CD8-positive, alpha-beta memory T cell (primary cell): ENCODE measurements at places on chromosomes 12 and 14. TPM values are rescaled to one million over a fixed set of nuclear protein-coding genes. Genes with fewer than 3 reads are reported as not detected.
A peak's percentile ranks its signal among the peaks of the same experiment; 100 is the strongest.

- DNase-seq, result no peak
Observed at GRCh38 chr12:54017027-54017788, 8.4 kb downstream of the HOXC8 start.

- DNase-seq, result no peak
Observed at GRCh38 chr14:54665946-54666345, 99.0 kb downstream of the SAMD4A start.

DNA sequence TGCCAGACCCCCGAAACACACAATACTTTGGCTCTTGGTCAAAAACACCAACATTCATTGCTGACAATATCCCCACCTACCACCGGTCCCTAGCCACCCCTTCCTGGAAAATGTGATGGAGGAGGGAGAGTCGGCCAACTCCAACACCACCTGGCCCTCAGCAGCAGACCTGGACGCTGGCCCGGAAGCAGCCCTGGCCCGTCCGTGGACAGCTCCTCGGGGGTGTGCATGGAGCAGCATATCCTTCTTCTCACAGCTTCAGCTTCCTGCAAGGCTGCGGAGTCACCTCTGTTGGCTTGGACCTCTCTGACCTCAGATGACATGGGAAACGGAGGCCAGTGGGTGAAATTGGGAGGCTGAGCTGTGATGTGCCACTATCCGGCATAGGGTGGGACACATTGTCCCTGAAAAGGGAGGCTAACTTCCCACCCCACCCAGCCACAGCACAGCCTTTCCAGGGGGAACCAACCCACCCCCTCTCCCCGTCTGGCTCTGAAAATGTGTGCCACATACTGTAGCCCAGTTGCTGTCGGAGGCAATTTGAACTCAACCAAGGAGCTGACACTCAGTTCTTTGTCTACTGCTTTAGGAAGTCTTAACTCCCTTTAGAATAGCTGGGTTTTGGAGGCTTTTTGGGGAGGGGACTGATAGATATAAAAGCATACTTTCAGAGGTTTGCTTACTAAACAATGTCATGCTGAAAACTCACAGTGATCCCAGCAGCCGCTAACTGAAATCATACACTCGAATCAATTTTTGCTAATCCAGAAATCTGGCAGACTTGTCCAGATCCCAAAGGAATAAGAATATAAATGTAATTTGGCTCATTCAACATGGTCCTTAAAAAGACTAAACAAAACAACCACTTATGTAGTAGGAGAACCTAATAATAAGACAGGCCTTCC is 43.1 kb upstream of the LTA4H start:
- DNase-seq, result no peak

DNA sequence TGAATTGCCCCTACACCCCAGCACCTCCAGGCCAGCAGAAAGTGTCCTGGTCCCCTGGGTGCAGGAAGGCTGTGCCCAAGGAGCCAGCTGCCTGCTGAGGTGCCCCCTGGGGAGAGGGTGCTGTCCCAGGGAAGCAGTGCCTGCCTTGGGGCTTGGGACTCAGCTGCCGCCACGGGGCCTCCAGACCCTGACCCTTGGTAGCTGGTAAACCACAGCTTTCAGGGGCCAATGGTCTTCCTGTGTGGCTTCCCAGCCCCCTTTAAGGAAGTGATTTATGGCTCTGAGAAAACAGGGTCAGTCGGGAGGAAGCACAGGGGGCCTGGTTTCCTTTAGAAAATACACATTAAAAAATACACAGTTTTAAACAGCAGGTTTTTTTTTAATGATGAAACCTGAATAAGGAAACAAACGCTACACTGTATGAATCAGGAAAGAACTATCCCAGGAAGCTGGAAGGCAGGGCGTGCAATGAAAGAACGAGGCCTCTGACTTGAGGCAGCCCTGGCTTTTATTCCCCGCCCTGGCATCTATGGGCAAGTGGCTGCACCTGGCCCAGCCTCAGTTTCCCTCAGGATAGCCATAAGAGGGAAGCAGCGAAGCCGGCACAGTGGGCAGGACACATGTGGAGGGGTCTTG is 40.6 kb upstream of the EML1 start:
- DNase-seq, result no peak

DNAI7 gene
- polyA plus RNA-seq, result not detected

DNA sequence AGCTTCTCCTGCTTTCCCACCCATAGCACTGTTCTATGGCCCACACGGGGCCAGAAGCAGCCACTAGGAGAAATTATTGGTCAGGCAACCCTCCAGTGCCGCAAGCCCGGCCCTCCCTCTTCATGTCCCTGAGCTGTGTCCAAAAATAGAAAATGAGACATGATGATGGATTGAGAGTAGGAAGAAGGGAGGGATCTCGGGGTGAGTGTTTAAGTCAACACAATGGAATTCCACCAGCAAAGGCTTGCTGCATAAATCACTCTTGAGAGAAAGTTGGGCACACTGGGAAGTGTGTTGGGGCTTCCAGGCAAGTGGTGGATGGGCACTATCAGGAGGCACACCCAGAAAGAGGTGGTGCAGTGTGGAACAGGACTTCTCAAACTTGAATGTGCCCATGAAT is 94.2 kb downstream of the LLPH start:
- no peak for DNase-seq

KRT8 gene
- polyA plus RNA-seq, result 1.0 TPM

DNA sequence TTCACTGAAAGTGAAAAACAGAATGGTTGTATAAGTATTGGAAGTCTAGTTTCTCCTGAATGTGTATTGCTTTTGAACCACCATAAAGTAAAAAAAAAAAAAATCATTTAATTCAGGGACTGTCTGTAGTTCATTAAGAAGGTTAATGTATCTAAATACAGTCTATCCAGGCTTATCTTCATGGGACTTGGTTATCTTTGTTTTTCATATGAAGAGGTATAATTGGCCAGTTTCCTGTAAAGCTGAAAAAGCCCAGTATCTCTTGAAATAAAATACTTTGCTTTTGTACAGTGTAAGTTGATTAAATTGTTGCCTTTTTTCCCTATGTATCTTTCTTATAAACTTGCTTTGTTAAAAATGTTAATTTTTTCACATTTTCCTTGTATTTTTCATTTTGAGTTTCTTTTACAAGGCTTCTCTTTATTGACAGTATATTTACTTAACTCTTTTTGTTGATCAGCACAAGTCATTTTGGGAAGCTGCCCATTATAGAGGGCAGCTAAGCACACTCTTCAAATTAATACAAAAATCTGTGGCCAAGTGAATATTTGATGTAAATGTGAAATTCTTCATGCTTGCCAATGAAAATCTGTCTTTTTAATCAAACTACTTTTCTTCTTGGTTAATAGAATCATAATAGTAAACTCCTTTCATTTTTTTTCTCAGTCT is 156.0 kb downstream of the TMTC3 start:
- no peak for DNase-seq

- DNase-seq, result no peak
Observed at GRCh38 chr12:118925826-118926225, 55.5 kb upstream of the SRRM4 start.

DNA sequence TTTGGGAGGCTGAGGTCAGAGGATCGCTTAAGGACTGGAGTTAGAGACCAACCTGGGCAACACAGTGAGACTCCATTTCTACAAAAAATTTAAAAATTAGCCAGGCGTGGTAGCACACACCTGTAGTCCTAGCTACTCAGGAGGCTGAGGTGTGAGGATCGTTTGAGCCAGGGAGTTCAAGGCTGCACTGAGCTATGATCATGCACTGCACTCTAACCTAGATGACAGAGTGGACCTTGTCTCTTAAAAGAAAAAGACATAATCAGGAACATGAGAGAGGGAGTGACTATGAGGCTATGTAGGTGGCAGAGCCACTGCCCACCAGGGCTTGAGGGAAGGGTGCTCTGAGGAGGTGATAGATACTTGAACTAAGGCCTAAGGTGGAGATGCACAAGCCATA is 49.2 kb upstream of the PLXNC1 start:
- no peak for DNase-seq

KRT77 gene
- not detected for polyA plus RNA-seq

DNA sequence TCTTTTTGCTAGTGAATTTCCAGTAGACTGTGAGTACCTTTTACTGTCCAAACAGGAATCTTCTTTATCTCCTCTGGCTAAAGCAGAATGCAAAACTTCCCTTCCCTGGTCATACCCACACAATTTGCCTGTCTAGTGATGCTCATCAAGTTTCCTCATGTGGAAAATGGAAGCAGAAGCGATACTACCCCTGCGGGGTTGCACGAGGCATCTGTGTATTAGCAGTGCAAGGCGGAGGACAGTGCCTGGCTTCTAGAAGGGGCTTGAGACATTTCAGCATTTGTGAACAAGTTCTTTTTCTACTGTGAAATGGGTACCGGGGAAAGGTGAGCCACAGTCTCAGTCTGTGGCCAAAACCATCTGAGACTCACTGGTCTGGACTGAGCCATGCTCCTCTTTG is 340.9 kb downstream of the AACS start:
- DNase-seq, result no peak

ZFHX2 gene
- not detected for polyA plus RNA-seq

DNA sequence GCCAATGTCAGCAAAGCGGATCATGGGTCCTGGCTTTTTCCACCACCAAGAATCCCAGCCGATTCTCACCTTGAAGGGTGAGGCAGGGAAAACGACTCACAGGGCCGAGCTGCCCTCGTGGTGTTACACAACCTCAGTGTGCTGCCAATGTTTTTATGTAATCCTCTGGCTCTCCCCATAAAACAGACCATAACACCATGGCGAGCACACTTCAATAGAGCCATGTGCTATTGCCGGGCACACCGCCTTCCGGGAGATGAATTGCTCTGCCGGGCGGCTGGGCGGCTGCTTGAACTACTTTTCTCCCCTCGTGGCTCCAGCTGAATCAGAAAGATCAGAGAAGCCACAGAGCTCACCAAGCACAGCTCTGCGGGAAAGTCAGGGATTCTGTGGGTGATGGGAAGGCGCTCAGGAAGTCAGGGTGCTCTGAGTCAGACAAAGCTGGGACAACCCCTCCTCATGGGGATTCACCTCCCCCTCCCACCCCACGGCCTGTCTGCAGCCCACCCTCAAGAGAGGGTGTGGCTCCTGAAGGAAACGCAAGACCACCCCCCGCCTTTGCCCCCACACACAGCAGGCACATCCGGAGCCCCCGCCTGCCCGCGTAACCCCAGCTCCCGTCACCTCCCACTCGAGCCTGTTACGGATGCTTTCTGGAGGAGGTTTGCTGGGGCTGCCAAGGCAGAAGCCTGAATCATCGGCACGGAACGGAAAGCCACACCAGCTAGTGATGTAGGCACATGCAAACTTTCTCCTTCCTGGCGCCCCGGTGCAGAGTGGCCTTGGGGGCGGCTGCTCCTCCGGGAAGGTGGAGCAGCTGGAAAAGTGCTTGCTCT is 1.8 kb downstream of the GALNT9 start:
- DNase-seq, result no peak

TBC1D30 gene
- not detected for polyA plus RNA-seq

DNA sequence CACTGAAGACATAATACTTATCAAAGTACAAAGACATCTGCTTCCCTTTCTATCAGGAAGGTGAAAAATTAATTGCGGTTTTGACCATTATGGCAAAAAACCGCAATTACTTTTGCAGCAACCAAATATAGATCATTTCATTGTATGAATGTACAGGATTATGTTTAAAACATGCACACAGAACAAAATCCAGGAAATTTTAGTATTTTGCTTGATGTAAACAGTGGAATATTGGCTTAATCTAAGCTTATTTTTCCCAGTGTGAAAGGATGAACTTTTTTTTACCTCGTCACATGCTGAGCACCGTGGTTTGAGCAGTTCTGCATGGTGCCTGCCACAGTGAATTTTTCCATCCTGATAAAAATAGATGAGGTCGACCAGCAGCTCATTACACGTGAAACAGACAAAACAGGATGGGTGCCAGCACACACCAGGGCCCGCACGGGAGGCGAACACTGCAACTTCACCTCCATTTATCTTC is 121.2 kb downstream of the PRICKLE1 start:
- no peak for DNase-seq

DNA sequence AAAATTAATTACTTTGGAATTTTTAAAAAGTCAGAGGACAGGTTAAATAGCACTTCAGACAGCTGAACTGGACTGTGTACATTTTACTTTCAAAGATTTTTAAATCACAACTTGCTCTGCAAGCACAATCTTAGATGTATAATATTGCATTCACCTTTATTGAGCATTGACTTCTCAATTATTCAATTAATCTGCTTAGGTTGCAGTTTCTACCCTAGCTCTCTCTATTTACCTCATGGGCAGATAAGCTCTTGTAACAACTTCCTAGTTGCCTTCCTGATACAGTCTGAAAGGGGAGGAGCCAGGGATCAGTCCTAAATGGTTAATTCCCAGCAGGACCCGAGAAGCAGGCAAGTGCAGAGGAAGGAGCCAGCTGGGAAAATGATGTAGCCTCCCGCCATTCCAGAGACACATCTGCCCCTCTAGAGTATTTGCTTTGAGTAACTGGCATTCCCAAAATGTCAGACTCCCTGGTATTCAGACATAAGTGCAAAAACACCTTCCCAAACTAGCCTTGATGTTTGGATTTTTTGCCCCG is 302.8 kb downstream of the GALC start:
- no peak for DNase-seq

- no peak for DNase-seq
Observed at GRCh38 chr14:77355811-77356210, 21.1 kb downstream of the TMED8 start.

- peak; percentile 18 for DNase-seq
Observed at GRCh38 chr12:68613209-68613904, 2.7 kb downstream of the RAP1B start.

MMP19 gene
- not detected for polyA plus RNA-seq

DNA sequence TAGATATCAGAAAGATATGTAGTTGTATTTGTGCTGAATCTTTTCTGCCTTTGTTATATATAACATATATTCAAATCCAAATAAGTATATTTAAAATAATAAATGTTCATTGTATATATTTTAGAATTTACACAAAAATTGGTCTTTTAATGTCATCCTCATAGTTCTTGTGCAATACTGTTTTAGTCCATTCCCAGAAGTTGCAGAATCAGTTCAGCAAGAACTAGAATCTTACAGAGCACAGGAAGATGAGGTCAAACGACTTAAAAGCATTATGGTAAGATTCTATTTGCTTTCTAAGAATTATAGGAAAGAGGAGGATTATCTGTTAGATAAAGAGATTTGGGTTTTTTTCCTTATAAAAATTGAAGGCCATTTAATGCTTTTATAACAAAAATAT is 51.0 kb downstream of the SCFD1 start:
- DNase-seq, result no peak

C14orf180 gene
- polyA plus RNA-seq, result not detected

GRCh38 chr12:122005252-122005776 is 16.4 kb upstream of the BCL7A start:
- DNase-seq, result no peak

DNA sequence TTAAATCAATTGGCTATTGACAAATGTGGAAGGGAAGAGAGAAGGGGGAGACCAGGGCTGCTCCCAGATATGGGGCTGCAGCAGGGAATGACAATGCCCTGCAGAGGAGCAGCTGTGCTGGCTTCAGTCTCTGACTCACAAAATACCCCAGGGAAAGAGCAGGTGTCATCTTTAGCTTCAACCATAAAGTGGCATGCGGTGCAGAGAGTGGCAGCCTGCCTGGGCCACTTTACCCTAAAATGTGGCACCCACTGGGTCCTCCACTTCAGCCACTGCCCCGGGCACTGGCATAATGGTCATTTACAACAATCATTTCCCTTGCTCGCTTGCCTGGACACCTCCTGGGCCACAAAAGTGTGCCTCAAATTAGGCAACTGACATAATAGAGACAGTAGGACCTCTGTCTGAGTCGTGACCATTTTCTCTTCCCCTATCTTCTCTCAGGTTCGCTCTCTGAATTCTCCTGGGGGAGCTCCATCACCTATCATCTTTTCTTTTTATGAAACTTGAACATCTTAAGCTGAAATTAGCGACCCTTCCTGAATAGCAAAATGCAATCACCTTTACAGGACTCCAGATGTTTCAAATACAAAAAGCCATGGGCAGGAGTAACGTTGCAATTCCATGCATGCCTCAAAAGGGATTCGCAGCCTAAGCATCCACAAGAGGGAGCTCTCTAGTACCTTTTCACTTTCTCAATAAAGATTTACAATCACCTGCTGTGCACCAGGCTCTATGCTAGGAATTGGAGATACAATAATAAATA is 179.9 kb upstream of the ATF7IP start:
- no peak for DNase-seq
